ENCODE measurements at places on chromosomes 5 and 9.

DNA sequence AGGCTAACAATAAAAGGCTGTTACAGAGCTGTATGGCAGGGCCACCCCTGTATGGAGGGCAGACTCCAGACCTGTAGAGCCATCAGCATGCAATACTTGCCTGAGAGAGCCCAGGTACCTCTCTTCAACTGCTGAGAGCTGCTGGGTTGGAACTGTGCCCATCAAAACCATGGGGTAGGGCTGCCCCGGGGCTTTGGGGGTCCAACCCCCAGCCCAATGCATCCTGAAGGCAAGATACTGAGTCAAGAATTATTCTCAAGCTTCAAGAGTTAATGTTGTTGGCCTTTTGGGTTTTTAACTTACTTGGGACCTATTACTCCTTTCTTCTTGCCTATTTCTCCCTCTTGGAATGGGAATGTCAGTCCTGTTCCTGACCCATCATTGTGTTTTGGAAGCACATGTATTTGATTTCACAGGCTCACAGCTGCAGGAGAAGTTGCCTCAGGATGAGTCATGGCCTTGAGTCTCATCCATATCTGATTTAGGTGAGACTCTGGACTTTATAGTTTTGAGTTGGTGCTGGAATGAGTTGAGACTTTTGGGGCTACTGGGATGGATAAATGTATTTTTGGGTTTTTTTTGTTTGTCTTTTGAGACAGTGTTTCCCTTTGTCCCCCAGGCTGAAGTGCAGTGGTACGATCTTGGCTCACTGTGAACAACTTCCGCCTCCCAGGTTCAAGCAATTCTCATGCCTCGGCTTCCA is 21.0 kb upstream of the CDK7 start:
- no peaks in the 10 kb centered on the region for H3K36me3 ChIP-seq
- no peaks in the 10 kb centered on the region for H3K27me3 ChIP-seq
- no peaks in the 10 kb centered on the region for H3K4me1 ChIP-seq
- no peak for DNase-seq
- H3K27ac ChIP-seq = no peak overlapping the region

GRCh38 chr9:114719290-114719689 is 37.3 kb upstream of the TEX48 start:
- H3K27me3 ChIP-seq = no peaks in the 10 kb centered on the region
- no peak for DNase-seq
- no peak overlapping the region for H3K27ac ChIP-seq
- H3K4me3 ChIP-seq = no peak overlapping the region
- no peaks in the 10 kb centered on the region for H3K4me1 ChIP-seq
- H3K36me3 ChIP-seq = no peaks in the 10 kb centered on the region

- H3K27me3 ChIP-seq = no peaks in the 10 kb centered on the region
- H3K27ac ChIP-seq = no peak overlapping the region
- no peak overlapping the region for H3K4me3 ChIP-seq
- H3K4me1 ChIP-seq = peaks cover 23% of the 10 kb centered on the region
These were observed 233.1 kb downstream of the RFK start for GRCh38 chr9:76161106-76161505.

GRCh38 chr9:30075451-30076199 is 2308.8 kb upstream of the ACO1 start:
- no peaks in the 10 kb centered on the region for H3K4me1 ChIP-seq
- H3K36me3 ChIP-seq = no peaks in the 10 kb centered on the region
- no peak for DNase-seq
- no peak overlapping the region for H3K27ac ChIP-seq

- no peaks in the 10 kb centered on the region for H3K4me1 ChIP-seq
- peaks cover 21% of the 10 kb centered on the region for H3K36me3 ChIP-seq
- no peaks in the 10 kb centered on the region for H3K27me3 ChIP-seq
- no peak overlapping the region for H3K4me3 ChIP-seq
These were observed 3.5 kb downstream of the ABITRAM start for GRCh38 chr9:108937561-108938305.

- H3K36me3 ChIP-seq = no peaks in the 10 kb centered on the region
- H3K4me1 ChIP-seq = no peaks in the 10 kb centered on the region
- no peak overlapping the region for H3K27ac ChIP-seq
- no peaks in the 10 kb centered on the region for H3K27me3 ChIP-seq
- no peak for DNase-seq
These were observed 5.4 kb upstream of the GLT6D1 start for GRCh38 chr9:135644631-135645218.

- no peaks in the 10 kb centered on the region for H3K36me3 ChIP-seq
- H3K4me3 ChIP-seq = no peak overlapping the region
- no peak for DNase-seq
These were observed 118.5 kb downstream of the INVS start for GRCh38 chr9:100217536-100217935.

- DNase-seq = no peak
- no peak overlapping the region for H3K27ac ChIP-seq
- H3K4me1 ChIP-seq = no peaks in the 10 kb centered on the region
- no peak overlapping the region for H3K4me3 ChIP-seq
- H3K36me3 ChIP-seq = no peaks in the 10 kb centered on the region
These were observed 168.5 kb upstream of the TARS1 start for GRCh38 chr5:33272288-33272687.
